ENCODE measurements at places on chromosomes 12 and 14.

DNA sequence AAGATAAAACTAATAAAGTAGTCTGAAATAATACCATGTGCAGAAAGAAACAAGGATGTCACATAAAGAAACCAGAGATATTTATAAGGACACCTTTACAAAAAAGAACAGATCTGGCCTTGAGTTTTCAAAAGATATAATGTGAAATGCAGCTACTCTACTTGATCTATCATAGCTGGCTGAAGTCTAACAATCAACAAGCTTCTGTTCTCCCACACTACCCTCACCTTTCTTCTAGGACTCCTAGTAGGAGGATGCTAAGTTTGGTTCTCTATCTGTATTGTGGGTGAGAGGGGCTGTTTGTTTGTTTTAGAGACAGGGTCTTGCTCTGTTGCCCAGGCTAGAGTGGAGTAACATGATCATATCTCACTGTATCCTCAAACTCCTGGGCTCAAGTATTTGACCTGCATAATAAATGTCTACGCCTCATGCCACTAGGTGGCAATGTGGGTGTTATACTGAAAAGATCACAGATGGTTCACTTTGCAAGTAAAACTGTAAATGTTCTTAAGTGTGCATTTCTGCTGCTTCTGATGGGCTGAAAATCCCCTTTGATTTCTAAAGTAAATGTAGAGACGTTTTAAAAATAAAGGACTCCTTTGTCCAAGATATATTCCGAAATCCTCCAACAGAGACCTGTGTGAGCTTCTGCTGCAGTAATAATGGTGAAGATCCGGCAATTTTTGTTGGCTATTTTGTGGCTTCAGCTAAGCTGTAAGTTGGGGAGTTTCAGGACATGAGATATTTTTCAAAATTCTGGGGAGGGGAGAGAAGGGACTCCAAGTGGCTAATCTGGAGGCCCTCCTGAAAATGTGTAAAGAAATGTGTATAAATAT lies 269.3 kb downstream of the DAD1 start:
- DNase-seq = peak; percentile 64

- no peak for DNase-seq
Measured at GRCh38 chr12:107135177-107135576, 41.8 kb upstream of the CRY1 start.

- no peak for DNase-seq
Measured at GRCh38 chr14:105283028-105283427, 17.8 kb downstream of the BRF1 start.

GRCh38 chr12:83664650-83665049 lies 977.9 kb downstream of the TMTC2 start:
- DNase-seq = no peak

DNA sequence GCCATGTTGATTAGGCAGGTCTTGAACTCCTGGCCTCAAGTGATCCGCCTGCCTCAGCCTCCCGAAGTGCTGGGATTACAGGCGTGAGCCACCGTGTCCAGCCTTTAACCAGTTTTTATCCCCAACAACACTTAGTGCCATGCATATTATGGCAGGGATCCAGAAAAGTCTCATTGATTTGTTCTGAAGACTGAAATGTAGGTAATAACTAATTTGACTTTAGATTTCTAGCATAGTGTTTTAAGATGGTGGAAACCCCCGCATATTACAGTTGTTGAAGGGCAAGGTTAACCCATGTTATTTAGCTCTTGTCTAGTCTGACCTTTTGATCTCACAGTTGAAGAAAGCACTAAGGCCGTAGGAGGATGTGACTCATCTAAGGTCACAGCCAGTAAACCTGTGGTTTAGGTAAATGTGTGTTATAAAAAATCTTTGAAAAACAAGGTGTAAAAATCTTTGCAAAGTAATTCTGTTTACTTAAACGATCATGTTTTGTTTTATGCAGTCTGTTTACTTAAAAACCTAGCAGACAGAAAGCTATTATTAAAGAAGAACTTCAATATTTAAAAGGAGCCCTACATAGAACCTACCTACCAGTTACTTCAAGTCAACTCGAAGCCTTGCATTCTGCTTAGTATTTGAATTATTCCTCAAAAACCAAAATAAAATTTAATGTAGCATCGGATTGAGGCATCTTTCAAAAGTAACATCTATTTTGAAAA lies 24.8 kb downstream of the BICDL1 start:
- no peak for DNase-seq

DNA sequence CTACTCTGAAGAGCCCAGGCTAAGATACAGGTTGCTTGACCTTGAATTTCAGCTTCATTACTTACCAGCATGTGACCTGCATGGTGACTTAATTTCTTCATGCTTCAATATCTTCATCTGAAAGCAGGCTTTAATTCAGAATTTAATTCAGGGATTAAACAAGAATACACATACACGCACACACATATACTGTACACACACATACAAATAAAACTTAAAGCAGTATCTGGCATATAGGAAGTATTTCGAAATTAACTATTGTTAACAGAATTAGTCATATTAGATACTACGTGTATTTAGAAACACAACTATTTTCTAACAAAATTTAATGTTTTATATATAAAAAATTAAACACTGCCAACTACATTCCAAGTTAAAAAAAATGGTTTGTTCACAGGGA lies 640.3 kb downstream of the SLC6A15 start:
- no peak for DNase-seq

DNA sequence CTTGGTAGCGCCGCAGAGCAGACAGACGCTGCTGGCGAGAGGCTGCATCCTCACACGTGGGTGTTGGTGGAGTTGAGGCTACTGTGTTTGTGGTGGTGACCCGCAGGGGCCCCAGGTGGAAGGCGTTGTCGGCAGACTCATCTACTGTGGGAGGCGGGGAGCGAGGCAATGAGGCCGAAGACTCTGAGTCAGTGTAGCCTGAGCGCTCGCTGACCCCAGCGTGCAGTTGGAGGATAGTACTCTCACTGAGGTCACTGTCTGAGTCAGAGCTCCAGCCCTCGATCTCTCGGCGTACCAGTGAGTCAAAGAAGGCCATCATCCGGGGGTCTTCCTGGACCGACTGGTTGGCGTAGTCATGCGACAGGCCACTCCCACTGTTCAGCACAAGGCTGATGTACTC lies 76.0 kb upstream of the ACTN1 start:
- DNase-seq = no peak

DNA sequence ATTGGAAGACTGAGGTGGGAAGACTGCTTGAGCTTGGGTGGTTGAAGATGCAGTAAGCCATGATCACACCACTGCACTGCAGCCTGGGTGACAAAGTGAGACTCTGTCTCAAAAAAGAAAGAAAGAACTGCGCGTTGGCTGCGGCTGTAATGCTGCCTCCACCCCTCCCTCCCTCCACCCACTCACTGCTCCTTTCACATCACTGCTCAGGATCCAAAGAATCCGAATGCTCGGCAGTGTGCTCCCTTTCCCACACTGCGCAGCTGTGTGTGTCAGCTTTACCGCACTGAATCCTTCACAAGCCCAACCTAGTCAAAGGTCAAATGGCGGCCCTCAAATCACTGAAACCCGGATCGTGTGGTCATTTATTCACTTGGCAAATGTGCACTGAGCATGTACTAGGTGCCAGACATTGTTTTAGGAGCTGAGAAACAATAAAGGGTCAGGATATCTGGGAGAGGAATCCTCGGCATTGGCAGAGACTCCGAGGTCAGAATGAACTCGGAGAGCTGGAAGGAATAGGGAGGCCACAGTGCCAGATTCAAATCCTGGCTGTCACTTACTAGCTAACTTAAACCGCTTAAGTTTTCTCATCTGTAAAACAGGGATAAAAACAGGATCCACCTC lies 11.5 kb upstream of the TDRD9 start:
- no peak for DNase-seq

DNA sequence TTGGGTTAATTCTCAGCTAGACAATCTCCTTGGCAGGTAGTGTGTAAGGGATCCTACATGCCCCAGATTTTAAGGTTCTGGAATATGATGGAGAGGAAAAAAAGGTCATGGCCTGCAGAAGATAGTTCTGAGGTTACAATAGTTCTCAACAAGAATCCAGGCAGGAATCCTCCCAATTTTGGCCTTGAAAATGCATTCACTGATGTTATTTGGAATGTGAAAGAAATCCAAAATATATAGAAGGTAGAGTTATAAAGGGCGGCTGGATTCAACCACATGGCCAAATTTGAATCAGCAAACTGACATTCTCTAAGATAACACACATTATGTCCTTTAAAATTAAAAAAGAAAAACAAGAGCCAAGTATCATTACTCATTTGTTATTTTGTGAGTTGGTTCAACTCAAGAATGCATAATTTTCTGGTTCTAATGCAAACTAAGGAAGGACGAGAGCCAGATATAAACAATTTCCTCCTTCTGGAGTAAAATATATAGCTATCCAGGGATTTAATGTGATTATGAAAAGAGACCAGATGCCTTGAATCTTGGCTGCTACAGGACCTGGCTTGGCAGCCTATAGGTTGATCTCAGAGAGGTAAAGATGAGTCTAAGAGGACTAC lies 177.0 kb upstream of the G2E3 start:
- DNase-seq = no peak

- DNase-seq = no peak
Measured at GRCh38 chr12:3142386-3142785, 65.2 kb downstream of the TSPAN9 start.

DNA sequence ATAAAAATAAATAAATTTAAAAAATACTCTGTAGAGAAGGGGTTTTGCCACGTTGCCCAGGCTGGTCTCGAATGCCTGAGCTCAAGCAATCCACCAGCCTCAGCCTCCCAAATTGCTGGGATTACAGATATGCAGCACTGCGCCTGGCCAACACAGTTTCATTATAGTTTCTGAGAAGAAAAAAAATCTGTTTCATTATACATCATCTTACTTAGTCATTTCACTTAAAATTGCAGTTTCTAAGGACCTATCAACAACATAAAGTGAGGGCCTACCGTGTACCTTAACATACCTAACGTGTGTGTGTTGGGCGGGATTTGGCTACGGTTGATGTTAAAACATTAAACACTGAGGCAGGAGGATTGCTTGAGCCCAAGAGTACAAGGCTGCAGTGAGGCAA lies 28.3 kb downstream of the P2RX2 start:
- no peak for DNase-seq

GRCh38 chr14:98099527-98099926 lies 1172.5 kb downstream of the BCL11B start:
- DNase-seq = no peak

DNA sequence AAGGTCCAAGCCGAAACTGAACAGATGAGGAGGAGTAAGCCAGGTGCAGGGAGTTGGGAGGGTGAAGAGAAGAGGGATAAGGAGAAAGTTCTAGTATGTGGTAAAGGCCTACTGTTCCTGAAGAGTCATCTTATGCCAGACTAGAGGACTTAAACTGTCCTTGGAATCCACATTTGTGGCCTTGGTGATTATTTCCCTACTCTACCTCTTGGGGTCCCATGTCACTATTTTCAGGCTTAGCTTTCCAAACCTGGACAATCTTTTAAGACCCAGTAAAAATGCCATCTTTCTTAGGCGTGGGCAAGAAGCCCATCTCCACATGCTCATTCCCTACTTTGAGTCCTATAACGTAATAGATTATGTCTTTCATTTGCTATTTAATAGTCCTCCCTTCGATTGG lies 40.1 kb upstream of the CRY1 start:
- no peak for DNase-seq
